ENCODE measurements at places on chromosomes 11 and 22.

GRCh38 chr11:2549876-2550605, 105.2 kb downstream of the KCNQ1 start:
- no peak for DNase-seq

- DNase-seq, result no peak
Measured at GRCh38 chr22:44423556-44424358, 74.3 kb downstream of the RTL6 start.

DNA sequence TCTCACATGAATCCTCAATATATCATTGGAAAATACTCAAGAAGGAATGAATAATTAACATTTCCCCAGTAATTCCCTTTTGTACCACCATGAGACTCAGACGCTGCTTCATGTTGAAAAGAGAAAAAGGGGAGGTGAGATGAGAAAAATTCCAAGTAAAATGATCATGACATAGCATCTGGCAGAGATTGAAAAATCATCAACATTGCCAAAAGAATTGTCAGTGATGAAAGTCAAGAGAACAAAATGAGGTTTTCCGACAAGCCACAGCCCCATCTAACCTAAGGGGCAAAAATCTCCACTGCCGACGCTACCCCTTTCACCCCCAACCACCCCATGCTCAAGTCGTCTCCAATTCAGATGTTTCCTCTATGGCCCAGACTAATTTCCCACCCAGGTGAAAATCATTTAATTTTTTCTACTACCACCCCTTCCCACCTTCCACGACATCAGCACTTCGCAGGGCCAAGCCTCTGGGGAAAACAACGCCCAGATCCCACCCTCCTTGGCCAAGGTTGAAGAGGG, 1.2 kb downstream of the RAB6A start:
- DNase-seq, result no peak

DNA sequence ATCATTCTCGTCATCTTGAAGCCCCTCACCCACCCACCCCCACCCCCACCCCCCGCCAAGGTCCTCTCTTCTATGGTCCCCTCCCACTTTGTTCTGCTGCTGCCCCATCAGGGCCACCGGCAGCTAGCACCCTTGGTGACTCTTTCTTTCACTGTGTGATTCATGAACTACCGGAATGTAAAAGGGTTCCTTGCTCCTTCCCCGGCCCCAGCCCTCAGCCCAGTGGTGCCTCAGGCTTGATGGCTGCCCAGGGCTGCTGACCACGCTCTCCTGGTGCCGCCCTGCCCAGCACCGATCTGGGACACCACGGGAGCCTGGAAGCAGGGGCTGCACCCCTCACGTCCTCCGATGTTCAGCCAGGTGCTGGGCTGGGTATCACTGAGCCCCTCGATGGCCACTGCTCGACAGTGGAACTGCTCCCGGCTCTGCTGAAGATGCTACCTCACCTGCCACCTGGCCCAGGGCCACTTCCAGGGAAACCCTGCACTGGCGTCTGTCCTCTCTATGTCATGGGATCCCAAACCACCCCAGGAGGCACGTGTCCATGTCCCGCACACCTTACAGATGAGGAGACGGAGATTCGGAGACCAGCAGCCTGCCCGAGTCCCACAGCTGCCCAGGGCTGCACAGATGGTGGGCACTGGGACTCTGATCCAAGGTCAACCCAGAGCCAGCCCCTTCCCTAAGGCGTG, 39.7 kb downstream of the IGLL5 start:
- DNase-seq, result no peak

DNA sequence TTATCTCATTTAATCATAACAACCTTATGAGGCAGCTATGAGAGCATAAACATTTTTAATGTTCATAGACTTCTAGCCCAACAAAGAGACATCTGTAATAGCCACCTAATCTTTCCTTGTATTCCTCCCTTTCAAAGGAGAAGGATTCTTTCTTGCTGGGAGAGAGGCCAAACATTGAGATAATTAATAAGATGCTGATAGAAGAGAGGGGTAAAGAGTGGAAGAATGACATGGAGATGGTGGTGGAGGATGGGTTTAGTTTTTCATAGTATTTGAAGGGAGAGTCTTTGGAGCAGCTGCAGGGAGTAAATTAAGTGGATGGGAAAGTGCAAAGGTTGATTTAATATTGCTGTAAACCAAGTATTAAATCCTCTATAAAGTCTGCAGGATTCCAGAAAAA, 57.9 kb downstream of the ARL14EP start:
- DNase-seq, result no peak

DNA sequence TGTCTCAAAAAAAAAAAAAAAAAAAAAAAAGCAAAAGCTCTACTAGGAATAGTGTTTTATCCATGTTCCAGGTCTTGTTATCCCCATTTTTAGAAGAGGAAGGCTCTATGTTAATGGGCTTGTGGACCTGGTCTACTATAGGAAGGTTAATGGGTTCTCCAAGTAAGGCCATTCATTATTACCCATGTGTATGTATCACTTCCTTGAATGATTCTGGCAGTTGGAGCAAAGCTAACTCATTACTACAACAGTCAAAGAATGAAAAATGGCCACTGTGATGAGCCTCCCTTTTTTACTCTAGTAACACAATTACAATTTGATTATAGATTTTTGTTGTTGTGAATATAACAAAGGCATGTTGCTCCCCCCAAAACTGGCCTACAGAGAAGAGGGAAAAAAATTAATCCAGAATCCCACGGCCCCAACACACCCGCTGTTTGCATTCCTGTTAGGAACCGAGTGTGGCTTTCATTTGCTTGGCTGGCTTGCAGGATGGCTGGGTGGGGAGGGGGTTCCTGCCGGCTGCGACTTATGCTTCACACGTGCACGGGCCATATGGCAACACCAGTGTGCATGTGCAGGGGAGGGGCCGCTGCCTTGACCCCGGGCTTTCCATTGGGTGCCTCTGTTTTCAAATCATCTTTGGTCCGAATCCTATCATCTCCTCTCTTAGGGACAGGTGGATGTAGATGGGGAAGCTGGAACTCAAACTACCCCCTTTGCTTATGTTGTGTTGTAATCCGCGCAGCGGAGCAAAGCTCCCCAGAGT, 148.8 kb downstream of the HIPK3 start:
- DNase-seq, result no peak

GRCh38 chr11:7672960-7673723, at the start of gene CYB5R2:
TSS of gene CYB5R2 (minus strand) at chr11:7673500. CDS start at chr11:7672825, 675 bp downstream.
- DNase-seq, result no peak

- no peak for DNase-seq
Measured at GRCh38 chr22:27133681-27134314, 476.4 kb downstream of the MIAT start.

GRCh38 chr11:41281131-41281742, 178.2 kb downstream of the LRRC4C start:
- DNase-seq, result no peak

DNA sequence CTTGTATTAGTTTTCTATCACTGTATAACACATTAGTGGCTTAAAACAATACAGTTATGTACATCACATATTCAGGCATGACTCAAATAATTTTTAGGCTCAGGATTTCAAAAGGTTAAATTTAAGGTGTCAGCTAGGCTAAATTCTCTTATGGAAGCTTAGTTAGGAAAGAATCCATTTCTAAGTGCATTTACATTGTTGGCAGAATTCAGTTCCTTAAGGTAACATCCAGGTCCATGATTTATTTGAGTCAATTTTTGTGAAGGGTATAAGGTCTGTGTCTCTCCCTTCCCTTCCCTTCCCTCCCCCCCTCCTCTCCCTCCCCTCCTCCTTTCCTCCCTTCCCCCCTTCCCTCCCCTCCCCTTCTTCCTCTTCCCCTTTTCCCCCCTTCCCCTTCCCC, 399.0 kb upstream of the CNTN5 start:
- DNase-seq, result no peak

DNA sequence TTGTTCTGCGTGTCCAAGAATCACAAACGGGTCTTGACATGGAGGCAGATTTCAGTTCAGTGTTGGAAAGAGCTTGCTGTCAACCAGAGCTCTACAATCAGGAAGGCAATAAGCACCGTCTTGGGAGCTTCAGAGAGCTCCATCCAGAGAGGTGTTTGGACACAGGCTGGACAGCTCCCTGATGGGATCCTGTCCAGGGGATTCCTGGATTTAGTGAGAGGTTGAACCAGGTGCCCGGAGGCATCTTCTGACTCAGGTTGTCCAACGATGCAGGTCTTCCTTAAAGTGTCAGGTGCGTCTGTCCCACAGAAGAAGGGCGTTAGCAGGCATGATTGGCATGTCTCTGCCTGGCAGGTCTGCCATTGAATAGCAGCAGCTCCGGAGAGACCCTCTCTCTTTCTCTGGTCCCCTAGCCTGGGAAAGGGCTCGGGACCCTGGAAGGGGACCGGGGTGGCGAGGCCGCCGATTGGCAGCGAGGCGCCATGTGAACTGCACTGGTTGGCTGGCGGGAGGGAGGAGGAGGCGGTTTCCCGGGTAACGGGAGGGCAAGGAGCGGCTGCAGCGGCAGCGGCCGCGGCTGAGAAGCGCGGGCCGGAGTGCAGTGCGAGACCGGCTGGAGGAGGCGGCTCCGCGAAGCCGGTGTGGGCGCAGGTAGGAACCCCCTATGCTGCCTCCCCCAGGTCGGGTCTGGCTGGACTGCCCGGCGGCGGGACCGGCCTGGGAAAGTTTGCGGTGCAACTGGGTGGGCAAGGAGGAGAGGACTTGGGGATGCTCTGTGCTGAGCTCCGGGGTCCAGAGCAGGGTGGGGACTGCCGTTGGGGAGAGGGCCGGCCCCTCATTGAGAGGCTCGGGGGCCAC, 104.1 kb upstream of the E2F8 start:
- no peak for DNase-seq

- DNase-seq, result no peak
Measured at GRCh38 chr11:132358573-132358953, 988.1 kb downstream of the NTM start.

DNA sequence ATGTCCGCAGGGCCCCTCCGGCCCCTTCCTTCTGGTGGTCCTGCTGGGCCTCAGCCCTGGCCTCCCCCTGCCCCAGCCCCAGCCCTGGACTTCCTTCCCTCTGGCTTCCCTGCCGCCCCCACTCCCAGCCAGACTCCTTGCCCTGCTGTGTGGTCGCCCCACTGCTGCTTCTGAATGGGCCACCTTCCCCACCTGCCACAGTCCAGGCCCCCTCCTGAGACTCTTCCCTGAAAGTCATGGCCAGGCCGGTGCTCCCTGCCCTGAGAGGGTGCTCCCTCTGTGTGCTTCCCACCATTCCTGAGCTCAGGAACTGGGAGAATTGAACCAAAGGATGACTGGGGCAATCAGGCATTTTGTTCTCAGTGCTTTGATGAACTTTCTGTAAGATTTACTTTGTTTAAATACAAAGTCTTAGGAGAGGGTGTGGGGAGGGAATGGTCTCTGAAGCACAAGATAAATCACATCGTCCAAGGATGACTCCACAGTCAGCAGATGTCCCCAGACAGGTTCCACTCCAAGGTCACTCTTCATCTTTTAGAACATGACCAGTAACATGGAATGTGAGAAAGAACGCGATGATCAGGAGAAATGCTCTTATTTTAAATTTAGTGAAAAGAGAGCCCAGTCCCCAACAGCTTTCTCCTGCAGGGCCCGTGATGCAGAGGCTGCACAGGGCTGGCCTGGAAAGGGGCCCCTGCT, 774 bp downstream of the APOBEC3D start:
- no peak for DNase-seq

DNA sequence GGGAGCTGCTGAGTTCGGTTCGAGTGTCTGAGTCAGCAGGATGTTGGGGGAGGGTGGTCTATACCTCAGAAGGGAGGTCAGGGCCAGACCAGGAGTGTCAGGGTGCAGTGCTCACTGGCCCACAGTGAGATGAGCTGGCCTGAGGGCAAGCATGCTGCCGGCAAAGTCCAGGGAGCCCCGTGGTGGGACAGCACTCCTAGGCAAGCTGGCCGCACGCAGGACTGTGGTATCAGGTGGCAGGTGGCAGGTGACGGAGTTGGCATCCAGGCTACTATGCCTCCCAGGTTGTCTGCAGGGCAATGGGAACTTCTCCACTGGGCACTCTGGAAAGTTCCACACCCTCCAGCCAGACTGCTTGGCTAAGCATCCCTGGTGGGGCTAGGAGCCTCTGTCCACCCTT, 4.8 kb downstream of the FGF3 start:
- no peak for DNase-seq

DNA sequence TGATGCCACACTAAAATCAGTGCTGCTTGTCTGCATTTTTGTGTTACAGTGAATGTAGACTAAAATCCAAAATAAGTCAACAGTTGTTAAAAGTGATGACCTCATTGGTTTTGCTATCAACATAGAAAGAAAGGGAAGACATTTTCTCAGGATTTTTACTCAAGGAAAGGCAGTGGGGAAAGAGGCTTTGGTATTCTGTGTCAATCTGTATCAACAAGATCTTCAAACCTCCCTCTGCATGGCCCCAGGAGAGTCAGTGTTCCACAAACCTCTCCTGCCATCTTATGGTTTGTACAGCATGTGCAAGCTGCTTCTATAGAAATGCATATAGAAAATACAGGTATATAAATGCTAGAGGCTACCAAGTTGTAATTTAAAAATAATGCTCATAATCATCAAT, 13.8 kb upstream of the OR51M1 start:
- DNase-seq, result no peak

- no peak for DNase-seq
Measured at GRCh38 chr22:48727454-48728058, 1100.1 kb downstream of the BRD1 start.

GRCh38 chr11:12725055-12725862, 51.0 kb downstream of the TEAD1 start:
- no peak for DNase-seq

DNA sequence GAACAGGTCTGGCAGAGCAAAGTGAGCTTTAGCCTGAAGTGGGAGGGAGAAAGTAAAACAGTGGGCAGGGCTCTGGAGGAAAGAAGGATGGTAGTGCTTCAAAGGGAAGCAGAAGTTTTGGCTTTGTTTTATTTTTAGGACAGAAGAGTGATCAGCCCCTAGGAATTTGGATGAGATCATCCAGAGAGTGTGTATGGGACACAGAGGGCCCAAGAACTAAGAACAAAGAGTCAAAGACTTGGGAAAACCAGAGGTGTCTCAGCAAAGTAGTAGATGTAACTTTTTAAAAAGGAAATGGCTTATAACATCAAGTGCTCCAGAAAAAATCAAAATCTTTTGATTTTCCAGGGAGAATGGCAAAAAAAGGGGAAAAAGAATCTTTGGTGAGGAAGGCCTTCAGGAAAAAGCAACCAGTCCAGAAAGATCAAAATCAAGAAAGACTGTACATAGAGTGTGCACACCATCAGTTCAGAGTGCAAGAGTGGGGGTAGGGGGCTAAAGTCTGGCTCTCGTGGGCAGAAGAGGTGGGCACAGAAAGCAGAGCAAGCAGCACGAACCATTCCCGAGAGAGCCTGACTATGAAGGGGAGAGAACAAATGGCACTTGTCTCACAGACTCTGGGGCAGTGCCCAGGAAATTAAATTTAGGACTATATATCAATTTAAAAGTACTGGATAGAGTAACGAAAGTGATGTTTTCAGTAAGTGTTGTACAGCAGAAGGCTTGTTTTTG, 30.0 kb downstream of the MAPK1 start:
- no peak for DNase-seq
